IMR-90 (cell line): ENCODE measurements at places on chromosomes 12 and 14. TPM values are rescaled to one million over a fixed set of nuclear protein-coding genes. Genes with fewer than 3 reads are reported as not detected.
A peak's percentile ranks its signal among the peaks of the same experiment; 100 is the strongest.

FAM90A1 gene
- total RNA-seq, result under 0.01 TPM in 1 of 2 replicates, not detected in the other

OLR1 gene
- total RNA-seq, result 2.5 and 3.2 TPM in 2 replicates

SIX6 gene
- not detected in 2 replicates for total RNA-seq

DIO3 gene
- total RNA-seq, result not detected in 2 replicates

SLC15A5 gene
- not detected in 2 replicates for total RNA-seq

RNF212B gene
- total RNA-seq, result not detected in 2 replicates

PRPH gene
- not detected in 2 replicates for total RNA-seq

SLC39A2 gene
- total RNA-seq, result not detected in 2 replicates

PFKM gene
- total RNA-seq, result 77.5 and 82.6 TPM in 2 replicates

TSHR gene
- total RNA-seq, result not detected in 2 replicates

SERPINA1 gene
- 0.54 and 0.56 TPM in 2 replicates for total RNA-seq

P2RX7 gene
- under 0.01 and 0.18 TPM in 2 replicates for total RNA-seq

CPSF6 gene
- 9.1 and 13.9 TPM in 2 replicates for total RNA-seq

TMCC3 gene
- total RNA-seq, result 0.28 and 0.36 TPM in 2 replicates

AEBP2 gene
- 21.7 and 23.6 TPM in 2 replicates for total RNA-seq

DNA sequence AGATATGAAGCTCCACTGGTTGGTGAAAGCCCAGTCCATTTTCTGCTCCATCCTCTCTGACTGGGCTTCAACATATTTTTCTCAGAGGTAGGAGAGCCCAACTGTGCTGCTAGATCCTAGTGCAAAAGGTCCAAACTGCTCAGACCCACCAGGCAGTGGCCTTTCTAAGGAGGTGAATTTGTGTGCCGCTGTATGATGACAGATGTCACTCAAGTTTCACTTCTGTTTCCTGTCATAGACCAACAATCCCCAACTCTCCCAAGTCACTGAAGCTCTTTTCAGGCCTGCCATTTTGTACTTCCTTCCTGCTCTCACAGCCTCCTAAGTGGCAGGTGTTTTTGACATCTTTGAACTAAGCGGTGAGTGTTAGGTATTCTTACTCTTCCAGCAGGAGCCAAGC is 16.4 kb upstream of the RNASE4 start:
- no peak for DNase-seq

DNA sequence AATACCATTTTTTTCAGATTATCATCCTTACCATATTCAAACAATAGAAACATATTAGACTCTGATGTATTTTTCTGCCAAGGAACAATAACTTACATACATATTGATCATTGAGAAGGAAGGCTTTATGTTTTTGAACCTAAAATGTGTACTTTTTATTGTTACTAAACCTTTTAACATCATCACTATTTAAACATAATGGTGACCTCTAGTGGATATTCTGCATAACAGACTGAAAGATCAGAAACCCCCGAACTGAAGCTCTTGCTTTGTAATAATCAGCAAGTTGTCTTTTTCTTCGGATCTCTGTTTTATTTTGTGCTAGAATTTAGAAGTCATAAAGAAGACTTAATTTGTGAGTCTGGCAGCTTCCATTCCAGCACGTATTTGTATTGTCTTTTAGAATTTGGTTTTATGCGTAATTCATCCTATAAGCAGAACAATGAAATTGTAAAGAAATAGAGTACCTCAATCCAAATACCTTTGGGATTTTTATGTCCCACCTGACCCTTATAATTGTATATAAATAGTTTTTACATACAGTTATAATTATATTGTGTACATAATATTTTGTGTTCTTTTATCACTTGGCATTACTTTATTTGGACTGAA is 125.9 kb upstream of the ATF1 start:
- DNase-seq, result peak; percentile 69

GRCh38 chr12:91555436-91556415 is 373.1 kb upstream of the DCN start:
- DNase-seq, result no peak

GRCh38 chr12:117596968-117597367 is 235.5 kb upstream of the NOS1 start:
- DNase-seq, result no peak

- DNase-seq, result no peak
These were observed 121.2 kb upstream of the RTL1 start for GRCh38 chr14:101024686-101025085.

GRCh38 chr12:25352083-25352918 is 101.6 kb upstream of the KRAS start:
- peak; percentile 63 for DNase-seq

GRCh38 chr12:53070877-53071492 is 8.2 kb downstream of the SPRYD3 start:
- DNase-seq, result no peak

GRCh38 chr12:23564451-23565152 is 384.9 kb downstream of the SOX5 start:
- DNase-seq, result no peak

- DNase-seq, result peak; percentile 67
These were observed 117.1 kb upstream of the FRMD6 start for GRCh38 chr14:51534610-51535011.

DNA sequence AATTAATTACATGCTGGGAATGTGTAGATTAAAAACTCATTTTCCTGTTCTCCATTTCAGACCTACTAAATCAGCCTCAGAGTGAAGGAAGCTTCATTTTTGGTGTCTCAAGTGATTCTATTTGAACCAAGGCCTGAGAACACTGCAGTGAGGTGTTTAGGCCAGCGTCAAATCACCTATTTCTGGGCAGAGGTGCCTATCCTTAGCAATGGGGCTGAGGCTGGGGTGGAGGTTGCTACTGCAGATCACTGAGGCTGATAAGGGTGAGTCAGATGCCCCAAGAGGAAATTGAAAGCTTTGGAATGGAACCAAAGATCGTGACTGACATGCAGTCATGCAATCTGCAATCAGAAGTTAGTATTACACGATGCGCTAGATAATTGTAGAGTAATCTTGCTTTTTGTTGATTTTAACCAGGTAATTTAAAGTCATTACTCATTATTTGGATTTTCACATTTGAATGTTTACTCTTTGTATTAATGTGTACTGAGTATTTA is 4.4 kb downstream of the TXNRD1 start:
- DNase-seq, result peak; percentile 83

- no peak for DNase-seq
These were observed 31.1 kb upstream of the STRAP start for GRCh38 chr12:15851045-15851620.

- no peak for DNase-seq
These were observed 1102.8 kb upstream of the SEL1L start for GRCh38 chr14:82636426-82636825.

DNA sequence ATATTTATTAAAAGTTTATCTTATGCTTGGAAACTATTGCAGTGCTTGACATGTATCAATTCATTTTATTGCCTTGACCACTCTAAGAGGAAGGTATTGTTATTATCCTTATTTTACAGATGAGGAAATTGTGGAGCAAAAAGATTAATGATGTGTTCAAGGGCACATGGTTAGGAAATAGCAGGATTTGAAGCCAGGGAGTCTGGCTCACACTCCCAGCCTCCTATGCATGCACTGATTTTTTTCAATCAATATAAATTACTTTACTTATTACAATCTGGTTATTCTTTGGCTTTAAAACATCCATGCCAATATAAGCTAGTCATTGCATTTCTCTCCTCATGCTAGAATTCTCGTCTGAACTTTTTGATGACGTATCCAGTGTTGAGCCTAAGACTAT is 94.2 kb upstream of the TBX5 start:
- DNase-seq, result peak; percentile 12

DNA sequence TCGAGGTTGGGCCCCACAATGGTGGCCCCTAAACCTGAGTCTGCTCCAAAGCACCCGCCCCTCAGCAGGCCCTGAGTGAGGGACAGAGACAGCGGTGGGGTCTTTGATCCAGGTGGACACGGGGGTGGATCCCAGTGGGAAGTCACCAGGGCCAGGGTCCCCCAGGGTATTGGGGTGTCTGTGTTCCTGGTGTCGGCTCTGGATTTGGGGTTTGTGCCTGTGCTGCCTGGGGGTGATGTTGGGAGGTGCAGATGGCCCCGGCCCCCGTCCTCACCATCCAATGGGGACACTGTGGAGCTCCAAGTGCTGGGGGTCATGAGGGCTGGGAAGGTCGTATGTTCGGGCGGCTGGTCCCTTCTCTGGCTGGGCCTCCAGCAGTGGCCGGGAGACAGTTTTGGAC is 354.2 kb downstream of the TMEM121 start:
- DNase-seq, result no peak

- DNase-seq, result no peak
These were observed 42.2 kb downstream of the EP400 start for GRCh38 chr12:131991816-131992430.

DNA sequence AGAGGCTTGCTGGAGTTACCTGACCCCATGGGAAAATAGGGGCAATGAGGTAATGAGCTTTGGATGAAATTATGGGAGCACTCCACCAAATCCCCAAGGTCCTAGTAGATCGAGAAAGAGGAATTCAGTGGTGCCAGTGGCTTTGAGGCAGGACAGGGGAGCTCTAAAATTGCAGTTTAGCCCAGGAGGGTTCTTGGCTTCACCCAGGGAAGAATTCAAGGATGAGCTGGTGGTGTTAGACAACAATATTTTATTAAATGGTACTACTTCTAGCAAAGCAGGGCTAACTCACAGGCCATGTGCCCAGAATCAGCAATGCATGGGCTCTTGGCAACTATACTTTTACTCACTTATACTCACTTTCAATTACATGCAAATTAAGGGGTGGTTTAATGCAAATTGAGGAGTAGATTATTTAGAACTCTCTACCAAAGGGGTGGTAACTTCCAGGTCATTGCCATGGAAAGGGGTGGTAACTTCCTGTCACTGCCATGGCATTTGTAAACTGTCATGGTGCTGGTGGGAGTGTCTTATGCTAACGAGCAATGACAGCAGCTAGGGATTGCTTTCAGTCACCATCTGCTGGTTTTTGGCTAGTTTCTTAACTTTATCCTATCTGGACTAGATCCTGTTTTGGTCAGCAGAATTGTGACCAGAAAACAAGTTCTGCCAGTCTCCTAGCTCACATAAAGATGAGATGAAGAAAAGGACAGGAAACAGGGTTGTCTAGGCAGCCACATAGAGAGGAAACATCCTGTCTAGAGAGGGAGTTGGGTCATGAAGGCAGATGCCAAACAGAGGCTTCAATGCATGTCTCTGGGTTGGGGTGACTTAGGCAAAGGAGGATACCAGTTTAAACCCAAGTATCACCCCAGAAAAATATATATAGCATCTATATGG is 64.7 kb downstream of the ZNF641 start:
- DNase-seq, result no peak

DNA sequence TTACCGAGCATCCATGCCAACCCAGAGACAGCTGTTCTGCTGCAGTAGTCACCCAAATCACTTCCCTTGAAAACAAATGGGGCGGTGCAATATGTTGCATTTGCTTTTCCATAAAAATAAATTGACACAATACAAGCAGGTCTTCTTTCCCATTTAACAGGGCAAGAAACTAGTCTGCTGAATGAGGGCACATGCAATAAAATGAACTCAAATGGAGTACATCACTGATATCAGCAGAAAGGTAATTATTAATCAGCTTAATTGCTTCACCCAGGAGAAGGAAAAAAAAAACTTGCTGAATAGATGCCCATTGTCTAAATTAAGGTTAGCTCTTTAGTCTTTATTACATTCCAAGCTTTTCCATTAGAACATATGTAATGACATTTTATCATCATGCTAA is 175.1 kb upstream of the GZMB start:
- no peak for DNase-seq

- DNase-seq, result peak; percentile 73
These were observed at the start of gene EID3 for GRCh38 chr12:104303538-104304151. EID3 (plus strand) TSS chr12:104303739; CDS start chr12:104303935, 196 bp downstream.

GRCh38 chr14:94548999-94549985 is 11.9 kb upstream of the SERPINA4 start:
- peak; percentile 36 for DNase-seq

DNA sequence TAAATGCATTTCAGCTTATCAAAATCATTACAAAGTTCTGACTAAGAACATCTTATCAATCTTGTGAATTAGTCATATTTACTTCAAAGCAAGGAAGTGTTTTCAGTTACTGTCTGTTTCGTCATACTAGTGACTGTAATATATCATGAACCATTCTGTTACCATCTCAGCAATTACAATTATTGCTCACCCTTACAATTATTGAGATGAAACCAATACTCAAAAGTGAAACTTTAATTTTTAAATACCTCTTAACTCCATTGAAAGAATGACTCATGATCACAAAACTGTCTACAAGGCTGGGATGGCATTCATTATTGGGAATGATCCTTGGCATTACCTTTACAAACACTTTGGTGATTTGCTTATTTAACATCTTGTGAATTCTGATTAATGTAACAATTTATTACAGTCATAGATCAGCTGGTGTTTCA is 90.3 kb downstream of the RPS6KA5 start:
- peak; percentile 12 for DNase-seq

DNA sequence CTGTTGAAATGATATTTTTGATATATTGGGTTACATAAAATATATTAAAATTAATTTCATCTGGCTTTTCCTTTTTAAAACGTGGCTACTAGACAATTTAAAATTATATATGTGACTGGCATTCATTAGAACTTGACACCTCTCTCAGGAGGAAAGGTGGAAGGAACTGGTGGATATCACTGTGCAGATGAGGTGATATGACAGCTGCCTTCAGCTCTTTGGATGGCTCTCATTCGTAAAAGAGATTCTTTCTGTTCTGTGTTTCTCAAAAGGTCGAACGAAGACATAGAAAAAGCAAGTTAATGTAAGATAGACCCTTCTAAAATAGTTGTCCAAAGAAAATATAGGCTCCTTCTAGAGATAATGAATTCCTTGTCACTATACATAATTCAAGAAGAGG is 36.6 kb downstream of the CRADD start:
- DNase-seq, result no peak

DNA sequence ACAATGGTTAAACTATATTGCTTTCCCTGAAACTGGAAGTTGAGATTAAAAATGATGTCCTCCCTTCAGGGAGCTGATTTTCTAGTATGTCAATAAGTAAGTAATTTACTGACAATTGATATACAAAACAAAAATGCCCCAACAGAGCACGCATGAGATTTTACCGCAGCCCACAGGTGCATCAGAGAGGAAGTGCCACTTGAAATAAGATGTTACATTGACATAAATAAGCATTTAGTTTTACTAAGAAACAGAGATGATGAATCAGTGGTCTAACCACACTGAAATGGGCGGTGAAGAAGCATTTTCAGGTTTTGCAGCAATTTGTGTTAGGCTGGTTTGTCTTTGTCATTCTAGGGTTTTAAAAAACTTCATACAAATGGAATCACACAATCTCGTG is 8.8 kb upstream of the CLECL1 start:
- no peak for DNase-seq

GRCh38 chr12:11437966-11438365 is 42.6 kb upstream of the PRB2 start:
- no peak for DNase-seq

GRCh38 chr12:26821212-26821701 is 11.7 kb downstream of the ITPR2 start:
- peak; percentile 23 for DNase-seq
